ENCODE measurements at places on chromosomes 13 and 19.
A peak's percentile ranks its signal among the peaks of the same experiment; 100 is the strongest.

DNA sequence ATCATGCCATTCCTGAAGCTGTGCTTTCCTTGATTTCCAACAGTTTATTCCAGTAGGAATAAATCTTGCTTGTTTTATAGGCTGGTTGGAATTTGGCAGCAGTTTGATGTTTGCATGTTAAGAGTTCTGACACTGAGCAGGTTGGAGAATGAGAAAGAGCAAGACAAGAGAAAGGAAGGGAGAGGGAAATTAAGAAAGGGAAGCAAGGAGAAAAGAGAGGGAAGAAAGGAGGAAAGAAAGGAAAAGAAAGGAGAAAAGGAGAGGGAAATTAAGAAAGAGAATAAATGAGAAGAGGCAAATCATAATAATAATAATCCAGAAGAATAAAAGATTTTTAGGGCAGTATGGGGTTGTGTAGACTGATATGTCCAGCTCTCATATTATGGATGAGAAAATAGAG lies 28.4 kb upstream of the UQCRFS1 start:
- DNase-seq: no peak

- DNase-seq: peak; percentile 70
Measured at GRCh38 chr13:51814825-51815650, 11.1 kb upstream of the DHRS12 start.

DNA sequence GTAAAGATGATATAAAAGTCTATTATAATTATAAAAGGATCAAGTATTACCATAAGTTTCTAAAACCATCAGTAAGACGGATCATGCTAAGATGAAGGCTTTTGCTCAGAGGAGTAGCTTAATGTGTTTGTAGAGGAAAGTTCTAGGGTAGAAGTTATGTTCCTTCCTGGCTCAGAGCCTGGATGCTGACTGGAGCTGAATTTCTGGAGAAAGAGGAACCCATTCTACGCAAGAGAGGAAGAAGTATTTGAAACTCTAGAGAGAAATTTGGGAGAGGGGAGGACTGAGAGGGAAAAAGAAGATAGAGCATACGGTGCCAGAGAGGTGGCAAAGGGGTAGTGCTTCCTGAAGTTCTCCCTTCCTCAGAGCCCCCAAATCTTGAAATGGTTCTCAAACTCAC lies 51.4 kb upstream of the SGCG start:
- DNase-seq: no peak

DNA sequence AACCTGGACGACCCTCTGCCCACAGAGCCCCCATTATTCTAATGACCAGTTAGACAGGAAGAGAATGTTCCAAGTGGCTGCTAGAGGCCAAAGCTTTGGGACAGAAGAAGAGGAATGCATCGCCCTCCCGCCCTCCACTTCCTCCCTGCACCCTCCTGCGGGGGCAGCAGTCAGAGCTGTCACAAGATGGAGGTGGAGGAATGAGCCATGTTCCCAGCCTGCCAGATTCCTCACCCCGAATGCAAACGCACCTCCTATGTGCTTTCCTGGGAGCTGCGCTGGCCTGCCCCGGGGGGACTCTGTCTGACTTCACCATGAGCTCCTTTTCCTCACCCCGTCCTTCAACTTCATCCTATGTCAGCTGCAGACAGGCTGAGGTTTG lies 1.7 kb downstream of the YJEFN3 start:
- DNase-seq: peak; percentile 73

- no peak for DNase-seq
Measured at GRCh38 chr13:87887459-87888123, 216.4 kb downstream of the SLITRK5 start.

GRCh38 chr19:646779-647565 lies 7.3 kb downstream of the FGF22 start:
- no peak for DNase-seq

DNA sequence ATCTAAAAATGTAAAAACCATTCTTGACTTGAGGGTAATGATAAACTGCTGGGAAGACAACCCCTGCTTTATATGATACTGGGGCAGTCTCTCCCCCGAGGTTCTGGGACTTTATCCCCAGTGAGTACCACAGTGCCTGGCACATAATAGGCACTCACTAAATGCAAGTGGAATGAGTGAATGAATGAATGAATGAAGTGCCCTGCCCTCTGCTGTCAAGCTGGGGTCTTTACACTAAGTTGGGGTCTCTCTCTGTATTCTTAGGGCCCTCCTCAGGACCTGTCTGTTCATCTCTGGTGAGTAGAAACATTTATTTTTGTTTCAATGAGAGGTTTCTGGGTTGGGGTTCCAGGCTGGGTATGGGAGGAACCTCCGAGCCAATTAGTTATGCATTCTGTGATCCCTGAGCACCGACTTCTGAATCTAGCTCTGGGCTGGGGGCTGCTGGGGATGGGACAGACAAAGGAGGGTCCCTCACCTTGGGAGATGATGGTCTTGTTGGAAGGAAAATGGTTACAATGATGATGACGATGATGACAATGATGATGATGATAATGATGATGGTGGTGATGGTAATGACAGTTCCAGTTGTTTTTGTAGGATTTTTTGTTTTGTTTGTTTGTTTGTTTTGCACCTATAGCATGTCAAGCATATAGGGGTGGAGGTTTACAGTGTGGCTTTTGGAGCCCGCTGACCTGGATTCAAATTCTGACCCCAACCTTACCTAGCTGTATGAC lies 44.3 kb upstream of the ADGRE1 start:
- no peak for DNase-seq

DNA sequence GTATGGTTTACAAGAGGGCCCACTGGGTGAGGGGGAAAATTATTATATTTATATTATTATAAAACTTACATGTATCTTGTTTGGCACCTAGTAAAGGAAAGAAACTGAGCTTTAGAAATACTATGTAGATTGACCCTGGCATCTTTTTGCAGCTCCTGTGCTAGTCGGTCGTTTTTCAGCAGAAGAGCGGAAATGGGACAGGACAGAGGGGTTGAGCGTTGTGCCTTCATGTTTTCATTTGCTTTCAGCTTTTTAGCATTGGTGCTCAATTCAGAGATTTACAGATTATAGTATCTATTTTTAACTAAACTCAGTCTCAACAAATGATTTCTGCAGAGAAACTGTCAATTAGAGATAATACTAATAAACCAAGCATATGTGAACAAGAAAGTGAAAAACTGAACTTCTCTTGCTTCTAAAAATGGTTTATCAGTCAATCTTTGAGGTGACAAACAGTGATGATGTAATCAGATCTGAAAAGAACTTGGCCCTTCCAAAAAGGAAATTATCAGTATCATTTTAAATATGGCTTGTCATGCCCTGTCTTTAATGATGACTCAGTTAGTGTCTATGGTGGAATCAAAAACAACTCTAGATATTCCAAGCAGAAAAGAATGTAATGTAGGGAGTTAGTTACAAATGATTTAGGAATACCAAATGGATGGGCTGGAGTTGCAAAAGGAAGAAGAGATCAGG lies 56.9 kb upstream of the KCTD4 start:
- no peak for DNase-seq

DNA sequence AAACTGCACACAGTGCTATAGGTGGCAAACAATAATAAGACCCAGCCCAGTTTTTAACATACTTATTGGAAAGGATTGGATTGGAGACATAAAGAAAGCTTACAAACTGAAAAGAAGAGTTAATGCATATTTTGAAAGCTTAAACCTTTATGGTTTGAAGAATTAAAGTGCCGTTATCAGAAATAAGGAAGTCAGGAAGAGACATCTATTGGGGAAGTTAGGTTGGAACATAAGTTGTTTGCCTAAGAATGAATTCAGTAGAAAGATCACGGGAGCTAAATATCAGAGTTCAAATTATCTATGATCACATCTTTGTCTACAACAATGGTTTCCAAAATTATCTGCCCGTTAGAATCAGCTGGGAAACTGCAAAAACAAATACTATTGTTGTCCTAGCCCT lies 767.9 kb downstream of the PCDH9 start:
- no peak for DNase-seq

- peak; percentile 23 for DNase-seq
Measured at GRCh38 chr13:44523146-44524015, 52.7 kb downstream of the TSC22D1 start.

DNA sequence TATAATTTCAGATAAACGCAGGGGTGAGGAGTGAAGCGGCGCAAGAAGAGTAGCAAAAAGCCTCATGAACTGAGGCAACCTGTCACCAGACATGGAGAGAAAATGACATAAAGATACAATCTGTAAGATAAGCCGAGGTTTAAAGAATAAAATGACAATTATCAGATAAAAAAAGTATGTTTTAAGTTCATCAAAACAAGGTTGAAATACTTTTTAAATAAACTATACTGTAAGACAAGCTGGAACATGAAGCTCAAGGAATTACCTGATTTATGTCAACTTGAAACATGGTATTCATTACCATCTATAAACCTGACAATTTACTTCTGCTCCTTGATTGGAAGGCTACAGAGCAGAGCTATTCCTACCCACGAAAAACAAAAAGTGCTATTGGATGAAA lies 61.6 kb downstream of the MYCBP2 start:
- no peak for DNase-seq

Measured in AG08396 (cell line).